Stimulated activated CD8-positive, alpha-beta memory T cell treated with anti-CD3 and anti-CD28 coated beads, Interleukin-4, amount 100 ng/mL, for 48 hours (primary cell): ENCODE measurements at places on chromosomes 7 and 10.

DNA sequence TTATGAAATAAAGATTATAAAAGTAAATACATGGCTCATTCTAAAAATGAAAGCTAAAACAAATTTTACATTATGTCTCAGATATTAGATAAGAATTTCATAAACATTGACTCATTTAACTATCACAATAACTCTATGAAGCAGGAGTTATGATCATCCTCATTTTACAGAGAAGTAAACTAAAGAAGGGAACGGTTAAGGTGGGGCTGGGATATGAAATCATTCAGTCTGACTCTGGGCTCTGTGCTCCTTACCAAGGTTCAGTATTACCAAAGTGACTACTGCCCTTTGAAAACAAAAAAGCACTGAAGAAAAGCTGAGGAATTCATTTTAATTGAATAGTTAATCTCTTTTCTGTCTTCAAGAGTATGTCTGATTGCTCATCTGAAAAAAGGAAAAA is 22.1 kb upstream of the CUBN start:
- no peak for DNase-seq

- no peak for DNase-seq
Measured at GRCh38 chr7:111198255-111198654, 107.3 kb downstream of the LRRN3 start.

DNA sequence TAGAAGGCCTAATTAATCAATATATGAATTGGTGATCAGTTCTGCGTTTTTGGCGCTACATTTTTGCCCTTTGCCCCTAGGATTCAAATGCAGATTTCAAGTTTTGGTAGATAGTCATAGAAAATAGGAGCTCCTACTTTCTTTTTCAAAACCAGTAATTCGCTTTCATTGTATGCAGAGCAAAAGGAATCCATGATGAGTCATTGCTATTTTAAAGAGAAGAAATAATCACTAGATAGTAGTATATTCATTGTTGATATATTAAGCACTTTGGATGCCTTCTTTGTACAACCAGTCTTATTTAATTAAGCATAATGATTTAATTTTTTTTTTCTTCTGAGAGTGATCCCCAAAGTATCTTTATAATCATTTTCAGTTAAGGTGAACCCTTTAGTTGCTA is 50.3 kb downstream of the CSTF2T start:
- DNase-seq, result no peak

GRCh38 chr10:81031774-81032173 is 494.1 kb downstream of the SH2D4B start:
- no peak for DNase-seq

GRCh38 chr7:5673125-5673524 is 108.3 kb downstream of the RNF216 start:
- no peak for DNase-seq

DNA sequence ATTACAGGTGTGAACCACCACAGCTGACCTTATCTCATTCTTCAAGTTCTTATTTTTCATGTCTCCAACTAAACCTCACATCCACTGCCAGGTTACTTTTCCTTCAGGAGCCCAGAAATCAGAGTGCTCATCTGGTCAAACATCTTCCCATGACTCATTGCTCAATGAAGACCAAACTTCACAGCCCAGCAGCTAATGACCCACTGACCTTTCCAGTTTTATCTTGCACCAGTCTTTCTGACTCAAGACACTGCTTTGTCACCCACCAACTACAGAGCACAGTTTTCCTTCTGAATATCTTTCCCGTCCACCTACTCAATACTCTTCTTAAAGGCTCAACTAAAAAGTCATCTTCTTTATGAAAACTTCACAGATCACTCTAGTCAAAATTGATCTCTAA is 245.1 kb downstream of the CHCHD3 start:
- DNase-seq, result no peak

GRCh38 chr7:5532536-5533335 is 109.1 kb upstream of the TNRC18 start:
- peak; percentile 74 for DNase-seq

DNA sequence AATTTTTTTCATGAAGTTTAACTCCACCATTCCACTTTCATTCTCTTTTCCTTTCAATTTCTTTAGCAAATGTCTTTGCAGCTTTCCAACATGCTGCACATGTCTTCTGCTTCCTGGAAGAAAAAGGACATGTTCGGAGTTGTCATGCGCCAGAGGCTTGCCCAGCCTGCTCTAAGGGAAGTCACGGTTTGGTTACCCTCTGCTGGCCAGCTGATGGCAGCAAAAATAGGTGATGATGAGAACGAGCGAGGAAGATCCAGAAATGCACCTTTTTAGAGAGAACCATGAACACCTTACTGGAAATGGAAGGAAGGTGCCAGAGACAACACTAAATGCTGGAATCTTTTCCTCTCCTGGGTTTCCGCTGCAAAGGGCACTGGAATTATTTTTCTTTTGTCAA is 4.9 kb upstream of the ZSCAN21 start:
- DNase-seq, result no peak

DNA sequence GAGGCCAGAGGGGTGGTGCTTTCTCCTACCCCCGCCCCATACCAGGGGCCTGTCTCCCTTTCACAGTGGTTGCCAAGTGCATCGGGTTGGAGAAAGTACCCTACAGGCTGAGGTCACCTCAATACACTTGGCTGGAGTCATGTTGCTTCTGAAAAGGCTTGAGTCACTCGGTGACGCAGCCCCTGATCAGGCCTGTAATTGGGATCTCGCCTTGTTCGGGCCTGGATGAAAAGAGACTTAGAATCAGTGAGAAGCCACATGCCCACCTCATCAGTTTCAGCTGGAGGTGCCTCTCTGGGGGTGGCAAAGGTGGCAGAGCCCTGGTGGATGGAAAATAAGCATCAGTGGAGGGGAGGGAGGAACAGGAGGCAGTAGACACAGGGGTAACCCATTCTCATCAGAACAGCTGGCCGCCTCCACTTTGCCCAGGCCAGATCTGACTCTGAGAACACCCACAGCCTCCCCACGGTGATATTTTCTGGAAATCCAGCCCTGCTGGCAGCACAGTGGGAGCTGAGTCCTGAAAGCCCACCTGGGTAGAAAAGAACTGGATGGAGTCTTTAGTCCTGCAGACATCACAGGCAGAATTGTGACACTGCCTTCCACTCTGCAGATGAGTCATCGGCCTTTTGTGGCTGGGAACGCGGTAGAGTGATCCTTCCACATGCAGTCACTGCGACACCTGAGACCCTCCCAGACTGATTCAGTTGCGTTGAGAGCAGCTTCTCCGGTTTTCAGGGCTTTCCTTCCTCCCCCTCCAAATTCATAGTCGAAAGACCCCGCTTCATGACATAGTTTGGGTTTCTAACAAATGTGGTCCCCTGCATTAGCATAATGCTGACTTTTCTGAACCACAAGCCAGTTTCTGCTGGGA is 108.0 kb downstream of the GRK5 start:
- peak; percentile 84 for DNase-seq

GRCh38 chr10:102509387-102509786 is 5.6 kb downstream of the SUFU start:
- DNase-seq, result no peak

DNA sequence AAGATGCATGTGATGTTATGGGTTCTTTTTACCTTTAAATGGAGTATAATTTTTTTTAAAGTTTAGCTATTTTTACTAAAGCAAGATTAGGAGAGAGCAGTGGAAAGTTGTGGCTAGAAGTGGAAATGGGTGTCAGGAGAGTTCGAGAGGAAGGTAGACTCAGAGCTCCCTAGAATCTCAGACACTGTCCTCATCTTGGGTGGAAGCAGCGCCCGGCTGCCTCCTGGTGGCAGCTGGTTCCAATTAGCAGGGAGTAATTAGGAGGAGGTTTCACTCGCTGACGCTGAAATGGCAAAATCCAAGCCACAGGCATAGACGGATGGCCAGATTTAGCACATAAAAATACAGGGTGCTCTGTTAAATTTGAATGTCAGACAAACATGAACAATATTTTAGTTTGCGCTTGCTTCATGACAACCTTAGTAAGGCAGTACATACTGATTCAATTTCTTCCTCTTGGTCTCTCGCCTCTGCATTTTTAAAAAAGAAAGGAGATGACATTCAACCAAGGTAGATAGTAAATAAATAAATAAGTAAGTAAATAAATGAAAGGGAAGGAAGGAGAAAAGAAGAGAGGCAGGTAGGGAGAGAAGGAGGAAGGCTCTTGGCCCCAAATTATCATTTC is 58.5 kb downstream of the LGI1 start:
- DNase-seq, result peak; percentile 55

- DNase-seq, result no peak
Measured at GRCh38 chr7:32673275-32673983, 178.1 kb downstream of the AVL9 start.

DNA sequence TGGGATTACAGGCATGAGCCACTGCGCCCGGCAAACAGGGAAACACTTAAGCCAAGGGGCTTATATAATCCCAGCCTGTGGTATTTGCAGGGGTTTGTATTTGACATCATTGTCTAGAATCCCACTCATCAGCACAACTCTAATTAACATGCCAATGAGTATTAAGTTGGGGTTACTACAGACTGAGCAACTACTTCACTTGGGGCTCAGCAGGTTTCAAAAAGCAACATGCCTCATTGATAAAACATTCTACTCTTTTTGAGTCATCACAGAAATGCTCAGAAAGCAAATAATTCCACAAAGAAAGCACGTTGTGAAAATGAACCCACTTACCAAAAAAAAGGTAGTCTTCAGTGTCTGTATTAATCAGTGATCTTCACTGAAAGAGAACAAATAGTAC is 236.9 kb upstream of the CELF2 start:
- no peak for DNase-seq

DNA sequence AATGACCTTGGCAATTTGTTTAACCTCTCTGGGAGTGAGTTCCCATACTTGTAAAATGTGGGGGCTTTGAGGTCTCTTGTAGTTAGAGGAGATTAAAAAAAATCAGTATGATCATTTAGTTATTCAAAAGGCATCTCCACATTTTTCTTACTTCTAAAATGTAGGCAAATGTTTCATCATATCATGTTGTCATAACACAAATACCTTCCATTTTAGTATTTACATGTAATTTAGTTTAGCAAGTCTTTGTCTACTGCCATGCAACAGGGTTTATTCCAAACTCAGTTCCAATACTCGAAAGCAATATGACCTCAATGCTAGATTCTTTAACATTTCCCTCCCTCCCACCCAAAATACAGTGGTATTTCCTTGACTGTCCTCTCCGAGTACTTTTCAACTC is 262.8 kb upstream of the IMMP2L start:
- no peak for DNase-seq

GRCh38 chr10:2817940-2818636 is 249.3 kb upstream of the PFKP start:
- DNase-seq, result no peak

- no peak for DNase-seq
Measured at GRCh38 chr10:72105710-72106109, 17.4 kb upstream of the SPOCK2 start.

DNA sequence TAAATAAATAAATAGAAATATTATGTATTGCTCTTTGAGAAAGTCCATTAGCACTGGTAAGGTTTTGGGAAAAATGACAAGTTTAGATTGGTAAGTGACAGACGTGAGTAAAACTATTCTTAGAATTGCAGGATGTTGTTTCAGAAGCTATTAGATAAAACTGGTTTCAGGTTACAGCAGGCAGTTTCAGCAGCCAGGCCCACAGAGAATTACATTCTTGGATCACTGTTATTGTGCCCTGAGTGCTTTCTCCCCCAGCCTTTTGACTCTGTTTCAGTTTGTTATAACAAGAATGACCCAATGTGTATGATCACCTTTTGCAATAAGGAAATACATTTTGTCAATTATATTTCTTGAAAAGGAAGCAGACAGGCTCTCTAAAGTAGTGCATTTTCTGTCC is 86.5 kb downstream of the DKK1 start:
- DNase-seq, result no peak

DNA sequence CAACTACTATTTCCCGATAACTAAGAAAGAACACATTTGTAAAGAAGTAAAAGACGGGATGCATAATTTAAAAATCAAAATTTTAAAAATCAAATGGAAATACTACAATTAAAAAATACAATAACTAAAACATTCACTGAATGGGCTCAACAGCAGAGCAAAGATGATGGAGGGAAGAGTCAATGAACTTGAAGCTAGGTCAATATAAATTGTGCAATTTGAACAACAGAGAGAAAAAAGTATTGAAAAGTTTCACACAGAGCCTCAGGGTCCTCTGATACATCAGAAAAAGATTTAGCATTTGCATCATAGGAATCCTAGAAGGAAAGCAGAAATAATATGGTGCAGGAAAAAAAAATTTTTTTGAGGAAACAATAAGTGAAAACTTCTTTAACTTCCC is 581.0 kb downstream of the KCNMA1 start:
- DNase-seq, result no peak

GRCh38 chr10:52533986-52534385 is 219.9 kb downstream of the DKK1 start:
- no peak for DNase-seq

GRCh38 chr7:122219253-122219865 is 75.3 kb upstream of the AASS start:
- no peak for DNase-seq

DNA sequence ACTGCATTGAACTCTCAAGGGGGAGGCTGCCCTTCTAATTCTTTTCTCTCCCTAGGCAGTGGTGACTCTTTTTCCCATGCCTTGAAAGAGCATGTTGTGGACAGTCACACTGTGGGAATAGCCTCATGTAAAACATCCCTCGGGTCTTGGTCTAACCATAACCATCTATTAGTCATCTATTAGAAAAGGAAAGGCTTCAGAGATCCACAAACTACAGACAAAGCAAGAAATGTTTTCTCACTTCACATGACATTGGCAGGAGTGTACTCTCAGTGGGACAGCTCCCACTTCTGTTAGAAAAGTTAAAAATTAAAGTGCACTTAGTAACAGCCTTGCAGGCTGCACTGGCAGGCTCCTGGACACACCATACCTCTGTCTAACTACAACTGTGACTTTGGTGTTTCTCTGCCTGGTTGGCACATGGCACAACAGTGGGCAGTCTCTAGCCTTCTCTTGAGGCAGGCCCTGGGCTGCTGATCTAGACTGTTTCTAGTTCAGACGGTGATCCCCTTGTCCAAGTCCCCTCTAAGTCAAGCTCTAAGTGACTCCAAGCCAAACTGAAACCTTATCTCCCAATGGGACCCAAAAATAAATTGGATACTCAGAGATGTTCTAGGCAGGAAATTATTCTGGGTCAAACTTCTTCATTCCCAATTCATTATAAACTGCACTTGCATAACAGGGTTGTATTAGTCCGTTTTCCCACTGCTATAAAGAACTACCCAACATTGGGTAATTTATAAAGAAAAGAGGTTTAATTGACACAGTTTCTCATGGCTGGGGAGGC is 57.9 kb upstream of the ITGB1 start:
- no peak for DNase-seq

DNA sequence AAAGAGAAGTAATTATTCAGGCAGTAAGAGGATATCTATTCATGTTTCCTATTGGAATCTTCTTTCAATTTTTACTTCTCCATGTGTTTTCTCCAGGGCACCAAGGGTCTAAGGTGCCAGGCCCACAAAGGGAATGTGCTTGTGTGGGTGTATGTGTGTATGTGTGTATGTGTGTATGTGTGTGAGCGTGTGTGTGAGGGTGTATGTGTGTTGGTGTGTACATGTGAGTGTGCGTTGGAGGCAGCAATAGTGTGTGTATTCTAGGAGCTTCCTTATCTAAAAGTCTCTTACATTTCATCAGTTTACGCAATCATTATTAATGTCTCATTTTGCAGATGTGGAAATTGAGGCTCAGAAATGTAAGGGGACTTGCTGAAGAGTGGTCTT is 28.3 kb downstream of the RAMP3 start:
- peak; percentile 2 for DNase-seq

GRCh38 chr7:74656837-74657691 is 454 bp upstream of the GTF2I start:
- DNase-seq, result peak; percentile 99

- no peak for DNase-seq
Measured at GRCh38 chr7:88480896-88481295, 174.2 kb upstream of the STEAP4 start.

- no peak for DNase-seq
Measured at GRCh38 chr7:139589474-139589873, 66.0 kb downstream of the CLEC2L start.
